ENCODE measurements at places on chromosomes 13 and 19. TPM values are rescaled to one million over a fixed set of nuclear protein-coding genes. Genes with fewer than 3 reads are reported as not detected.

The SPIB gene
- 0.52 TPM for polyA plus RNA-seq

The ACP7 gene
- polyA plus RNA-seq: 0.22 TPM

The ZNF433 gene
- polyA plus RNA-seq: 3.2 TPM

The CCDC8 gene
- polyA plus RNA-seq: not detected

The KLK5 gene
- not detected for polyA plus RNA-seq

The LILRA1 gene
- not detected for polyA plus RNA-seq

The ZNF763 gene
- polyA plus RNA-seq: 2.5 TPM

The DAZAP1 gene
- 7.7 TPM for polyA plus RNA-seq

The IRGC gene
- polyA plus RNA-seq: not detected

The WDR87 gene
- not detected for polyA plus RNA-seq

The FXYD1 gene
- polyA plus RNA-seq: 0.79 TPM

The ZNF112 gene
- polyA plus RNA-seq: not detected

The LILRA2 gene
- not detected for polyA plus RNA-seq

The ZNF8 gene
- 1.0 TPM for polyA plus RNA-seq

The SCN1B gene
- polyA plus RNA-seq: 1.3 TPM

The ZGLP1 gene
- polyA plus RNA-seq: 0.56 TPM

The ZNF729 gene
- polyA plus RNA-seq: not detected

The KPTN gene
- 5.9 TPM for polyA plus RNA-seq

The OBI1 gene
- 12.6 TPM for polyA plus RNA-seq

The C1QTNF9B gene
- polyA plus RNA-seq: not detected

The MBD3L1 gene
- polyA plus RNA-seq: not detected

The SGCG gene
- polyA plus RNA-seq: not detected

The BRSK1 gene
- 0.82 TPM for polyA plus RNA-seq

The PLIN4 gene
- 0.15 TPM for polyA plus RNA-seq

The PSG7 gene
- polyA plus RNA-seq: not detected

The HRC gene
- not detected for polyA plus RNA-seq

The ZNF574 gene
- 24.9 TPM for polyA plus RNA-seq

The RHPN2 gene
- 0.32 TPM for polyA plus RNA-seq

The REEP6 gene
- polyA plus RNA-seq: 4.5 TPM

The PPP2R1A gene
- polyA plus RNA-seq: 200 TPM

The MIA gene
- polyA plus RNA-seq: not detected

The RASIP1 gene
- polyA plus RNA-seq: 0.09 TPM

The RCBTB2 gene
- polyA plus RNA-seq: 23.4 TPM

The FFAR2 gene
- not detected for polyA plus RNA-seq

The LILRB2 gene
- polyA plus RNA-seq: not detected

The GAS6 gene
- 0.47 TPM for polyA plus RNA-seq

The ADAMTSL5 gene
- polyA plus RNA-seq: 1.0 TPM

The ERICH4 gene
- not detected for polyA plus RNA-seq

The ASPDH gene
- not detected for polyA plus RNA-seq

The NXNL1 gene
- not detected for polyA plus RNA-seq

All from CD8-positive, alpha-beta memory T cell (primary cell).